T-helper 1 cell (primary cell): ENCODE measurements at places on chromosomes 6 and 20.

DNA sequence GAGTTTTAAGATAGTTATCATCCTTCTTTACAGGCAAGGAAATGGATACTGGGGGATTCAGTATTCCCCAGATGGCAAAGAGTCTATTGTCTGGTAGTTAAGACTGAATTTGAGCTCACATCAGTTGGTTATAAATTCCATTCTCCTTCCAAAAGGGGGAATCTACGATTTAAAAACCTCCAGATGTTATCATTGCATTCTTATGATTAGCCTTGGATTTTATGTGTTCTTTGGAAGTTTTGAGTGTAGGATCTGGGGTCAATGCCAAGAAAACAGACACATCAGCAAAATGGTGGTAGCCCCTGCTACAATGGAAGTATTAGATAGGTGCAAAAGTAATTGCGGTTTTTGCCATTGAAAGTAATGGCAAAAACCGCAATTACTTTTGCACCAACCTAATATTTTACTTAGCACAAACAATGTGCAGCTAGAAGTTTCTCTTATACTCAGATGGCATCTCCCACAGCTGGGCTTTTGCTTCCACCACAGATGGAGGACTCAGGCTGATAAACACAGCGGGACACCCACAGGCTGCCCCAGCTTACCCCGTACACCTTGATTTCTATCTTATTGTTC is 168.2 kb upstream of the RIN2 start:
- no peak for DNase-seq

GRCh38 chr6:47084610-47085009 is 42.5 kb upstream of the ADGRF1 start:
- DNase-seq, result no peak

DNA sequence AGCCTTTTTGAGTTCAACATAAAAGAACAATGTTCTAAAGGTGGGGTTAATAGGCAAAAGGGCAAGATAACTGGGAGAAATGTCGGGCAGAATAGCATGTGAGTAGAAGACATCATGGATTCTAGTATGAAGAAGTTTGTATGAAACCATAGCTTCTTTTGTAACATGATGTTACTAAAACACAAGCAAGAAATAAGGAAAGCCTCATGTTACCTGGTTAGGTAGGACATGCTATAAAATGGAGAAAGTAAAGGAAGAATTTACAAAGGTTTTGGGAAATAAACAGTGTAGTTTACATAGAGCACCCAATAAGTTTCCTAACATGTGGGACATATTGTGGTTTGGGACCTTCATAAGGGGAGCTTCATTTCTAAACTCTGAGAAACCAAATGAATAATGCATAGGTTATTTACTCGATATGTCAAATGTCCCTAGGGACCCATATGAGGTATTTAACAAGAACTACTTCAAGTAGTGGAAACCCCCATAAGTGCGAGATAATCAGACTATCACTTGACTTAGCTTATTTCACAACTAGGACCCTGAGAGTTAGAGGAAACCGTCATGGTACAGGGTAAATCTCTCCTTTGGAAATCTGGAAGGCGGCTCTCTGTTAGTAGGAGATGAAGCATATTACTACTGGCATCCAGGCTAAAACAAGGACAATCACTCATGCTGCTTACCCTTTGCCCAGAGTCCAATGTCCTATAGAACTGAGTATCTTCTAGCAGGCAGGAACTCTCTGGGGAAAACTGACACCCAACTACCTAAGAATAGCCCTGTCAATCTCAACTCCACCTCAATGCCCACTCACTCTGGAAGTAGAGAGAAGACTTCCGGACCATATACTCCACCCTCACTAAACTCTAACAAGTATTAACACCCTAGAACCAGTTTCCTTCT is 57.5 kb downstream of the ILRUN start:
- DNase-seq, result no peak

- DNase-seq, result peak; percentile 68
Observed at GRCh38 chr20:24994470-24995368, 2.2 kb upstream of the APMAP start.

GRCh38 chr6:42704251-42704936 is 18.0 kb downstream of the PRPH2 start:
- no peak for DNase-seq

GRCh38 chr20:19885939-19886660 is 128.0 kb downstream of the RIN2 start:
- DNase-seq, result no peak

DNA sequence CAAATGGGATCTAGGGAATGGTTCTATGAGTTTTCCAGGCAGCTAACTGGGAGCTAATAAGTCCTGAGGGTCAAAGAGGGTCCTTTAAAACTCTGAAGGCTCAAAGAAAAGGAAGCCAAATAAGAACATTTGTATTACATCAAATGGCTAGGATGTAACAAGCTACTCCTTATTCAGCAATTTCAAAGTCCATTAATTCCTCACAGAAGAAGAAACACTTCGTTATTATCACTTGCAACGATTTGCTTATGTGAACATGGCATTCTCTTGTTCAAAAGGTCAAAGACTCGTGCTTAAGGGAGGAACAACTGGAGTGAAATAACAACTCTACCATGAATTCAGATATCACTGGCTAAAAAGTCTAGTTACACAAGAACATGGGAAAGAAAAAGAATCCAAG is 70.8 kb upstream of the FBXO30 start:
- no peak for DNase-seq

- no peak for DNase-seq
Observed at GRCh38 chr6:163343609-163344008, 70.9 kb upstream of the QKI start.

- DNase-seq, result no peak
Observed at GRCh38 chr20:17885544-17885943, 83.0 kb downstream of the SNX5 start.

GRCh38 chr20:17654649-17655285 is 27.3 kb downstream of the RRBP1 start:
- peak; percentile 10 for DNase-seq

- no peak for DNase-seq
Observed at GRCh38 chr20:48782053-48782452, 45.7 kb downstream of the PREX1 start.

GRCh38 chr6:89148016-89148750 is 2.3 kb downstream of the PM20D2 start:
- no peak for DNase-seq

- no peak for DNase-seq
Observed at GRCh38 chr20:60057866-60058807, 99.9 kb downstream of the CDH26 start.

DNA sequence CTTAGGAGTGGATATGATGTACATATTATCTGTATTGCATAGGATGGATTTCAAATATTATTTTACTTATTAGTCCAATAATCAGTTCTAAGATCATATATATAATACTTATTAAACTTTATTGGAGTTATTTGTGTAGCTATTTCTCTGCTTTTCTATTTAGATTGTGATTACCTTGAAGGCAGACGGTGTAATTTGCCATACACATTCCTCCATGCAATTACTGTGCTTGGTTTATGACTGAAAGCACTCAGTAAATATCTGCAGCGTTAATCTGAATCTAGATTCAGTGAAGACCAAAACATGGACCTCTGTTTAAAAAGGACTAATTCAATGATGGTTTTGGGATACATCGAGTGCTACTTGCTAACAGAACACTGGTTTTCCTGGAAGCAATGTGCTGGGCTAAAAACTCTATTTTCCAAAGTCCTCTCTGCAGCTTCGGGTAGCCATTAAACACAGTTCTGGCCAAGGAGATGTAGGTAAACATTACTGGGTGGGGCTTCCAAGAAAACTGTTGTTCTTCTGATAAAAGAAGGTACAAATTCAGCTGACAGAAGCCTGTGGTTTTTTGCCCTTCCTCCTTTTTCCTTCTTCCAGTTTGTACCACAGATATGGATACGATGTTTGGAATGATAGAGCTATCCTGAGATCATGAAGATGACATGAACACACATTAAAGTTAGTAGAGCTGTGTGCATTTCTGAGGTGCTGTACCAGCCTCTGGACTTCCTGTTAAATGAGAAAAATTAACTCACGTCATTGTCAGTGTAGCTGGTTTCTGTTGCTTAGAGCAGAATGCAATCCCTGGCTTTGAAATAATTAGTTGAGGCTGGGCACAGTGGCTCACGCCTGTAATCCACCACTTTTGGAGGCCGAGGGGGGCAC is 136.5 kb upstream of the NUP153 start:
- no peak for DNase-seq

GRCh38 chr20:38202982-38203293 is 37.9 kb upstream of the TGM2 start:
- DNase-seq, result no peak

GRCh38 chr20:20331817-20332216 is 36.1 kb upstream of the INSM1 start:
- DNase-seq, result no peak

DNA sequence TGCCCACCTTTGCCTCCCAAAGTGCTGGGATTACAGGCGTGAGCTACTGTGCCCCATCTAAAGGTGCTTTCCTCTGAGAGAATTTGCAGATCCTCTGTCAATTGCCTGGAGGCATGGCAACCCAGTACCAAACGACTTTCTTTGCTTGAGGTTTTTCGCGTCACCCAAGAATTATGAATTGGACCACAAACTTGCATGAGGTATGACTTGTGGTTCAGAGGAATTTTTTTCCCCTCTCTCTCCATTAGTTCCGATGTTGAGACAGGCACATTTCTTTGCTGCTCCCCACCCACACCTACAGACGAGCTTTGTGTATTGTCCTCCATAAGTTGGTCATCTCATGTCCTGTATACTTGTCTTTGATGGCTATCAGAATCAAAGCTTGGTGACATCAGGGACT is 11.8 kb upstream of the SCAF8 start:
- no peak for DNase-seq

DNA sequence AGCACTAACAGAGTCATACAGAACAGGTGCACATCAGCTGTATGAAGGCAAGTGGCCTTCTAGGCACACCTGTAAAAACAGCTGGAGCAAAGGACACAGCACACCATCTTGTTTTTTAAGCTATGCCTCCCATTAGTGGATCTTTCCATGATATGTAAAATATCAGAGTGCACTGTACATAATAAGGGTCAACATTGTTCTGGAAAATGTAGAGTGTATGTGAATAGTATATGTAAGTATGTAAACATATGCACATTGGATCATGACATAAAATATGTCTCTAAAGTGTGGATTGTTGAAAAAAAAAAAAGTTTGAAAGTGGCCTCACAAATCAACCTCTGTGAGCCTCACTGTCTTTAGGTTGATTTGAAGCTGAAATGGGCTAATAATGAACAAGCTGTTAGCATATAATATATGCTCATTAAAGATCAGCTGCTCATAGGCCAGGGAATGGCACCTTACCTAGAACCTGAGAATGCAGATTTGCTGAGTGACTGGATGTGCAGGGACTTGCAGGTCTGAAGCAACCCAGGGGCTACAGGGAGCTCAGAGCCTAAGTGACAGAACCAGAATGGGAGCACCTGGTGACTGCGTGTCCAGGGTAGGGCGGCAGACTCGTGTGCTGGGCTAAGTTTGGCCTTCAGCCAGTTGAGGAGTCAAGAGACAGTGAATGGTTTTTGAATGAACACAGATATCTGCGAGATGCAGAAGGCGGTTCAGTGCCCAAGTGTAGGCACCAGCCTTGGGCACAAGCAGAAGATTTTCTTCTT is 198.6 kb downstream of the TMEM242 start:
- no peak for DNase-seq

DNA sequence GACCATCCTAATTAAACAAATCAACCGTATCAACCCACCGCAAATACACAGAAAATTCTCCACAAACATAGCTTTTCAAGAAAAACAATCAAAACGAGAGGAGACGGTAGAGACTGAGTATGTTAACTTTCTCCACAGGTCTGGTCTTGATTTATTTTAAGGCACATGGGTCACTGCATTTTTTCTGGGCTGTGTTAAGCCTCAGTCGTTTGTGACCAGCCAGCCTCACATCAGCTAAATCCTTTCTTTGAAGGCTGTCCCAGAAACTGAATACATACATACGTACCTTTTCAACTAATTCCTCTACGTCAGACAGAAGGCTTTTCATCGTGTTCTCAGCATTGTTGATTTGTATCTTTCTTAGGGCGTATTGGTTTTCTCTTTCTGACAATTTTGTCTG is 69.4 kb downstream of the LAMA4 start:
- DNase-seq, result no peak

GRCh38 chr6:43509984-43510826 is at the start of gene LRRC73:
TSS of gene LRRC73 (minus strand) at chr6:43510346. CDS start at chr6:43509785, 561 bp downstream.
- DNase-seq, result peak; percentile 81

GRCh38 chr6:69589626-69590025 is 207.2 kb downstream of the LMBRD1 start:
- DNase-seq, result no peak

GRCh38 chr6:75090576-75090975 is 115.3 kb downstream of the COL12A1 start:
- no peak for DNase-seq

DNA sequence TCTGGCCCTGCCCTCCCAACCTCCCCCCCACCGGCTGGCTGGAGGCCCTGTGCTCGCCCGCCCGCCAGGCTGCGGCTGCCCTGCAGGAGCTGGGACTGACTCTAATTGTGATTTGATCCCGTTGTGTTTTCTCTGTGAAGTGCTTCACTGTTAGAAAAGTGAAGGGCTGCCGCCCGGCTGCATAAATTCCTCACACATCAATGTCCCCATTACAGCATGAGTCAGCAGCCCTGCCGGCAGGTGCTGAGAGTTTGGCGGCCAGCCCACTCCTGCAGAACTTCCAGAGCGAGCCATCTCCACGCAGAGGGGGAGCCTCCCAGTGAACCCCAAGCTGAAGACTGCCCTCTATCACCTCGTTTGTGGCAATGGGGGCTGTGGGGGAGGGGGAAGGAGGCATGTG is 137.9 kb downstream of the DLL1 start:
- DNase-seq, result no peak

- DNase-seq, result no peak
Observed at GRCh38 chr6:107600936-107601335, 111.0 kb downstream of the SOBP start.

DNA sequence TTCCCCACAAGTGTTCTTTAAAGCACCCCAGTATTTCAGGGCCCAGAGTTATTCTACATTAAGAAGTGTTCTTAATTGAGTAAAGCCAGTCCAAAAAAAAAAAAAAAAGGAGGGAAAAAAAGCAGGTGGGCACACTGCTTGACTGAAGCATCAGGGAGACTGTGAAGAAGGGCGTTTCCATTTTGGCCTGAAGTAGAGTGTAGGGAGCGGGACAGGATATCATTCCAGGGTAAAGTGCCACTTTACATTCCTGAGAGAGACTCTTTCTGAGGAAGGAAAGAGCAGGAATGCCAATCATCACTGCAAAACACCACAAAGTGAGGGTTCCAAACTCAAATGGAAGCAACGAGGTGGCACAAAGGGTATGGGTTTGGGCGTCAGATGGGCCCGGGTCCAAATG is 54.1 kb upstream of the BEND6 start:
- DNase-seq, result no peak

- no peak for DNase-seq
Observed at GRCh38 chr6:131861381-131861780, 53.6 kb downstream of the ENPP1 start.

DNA sequence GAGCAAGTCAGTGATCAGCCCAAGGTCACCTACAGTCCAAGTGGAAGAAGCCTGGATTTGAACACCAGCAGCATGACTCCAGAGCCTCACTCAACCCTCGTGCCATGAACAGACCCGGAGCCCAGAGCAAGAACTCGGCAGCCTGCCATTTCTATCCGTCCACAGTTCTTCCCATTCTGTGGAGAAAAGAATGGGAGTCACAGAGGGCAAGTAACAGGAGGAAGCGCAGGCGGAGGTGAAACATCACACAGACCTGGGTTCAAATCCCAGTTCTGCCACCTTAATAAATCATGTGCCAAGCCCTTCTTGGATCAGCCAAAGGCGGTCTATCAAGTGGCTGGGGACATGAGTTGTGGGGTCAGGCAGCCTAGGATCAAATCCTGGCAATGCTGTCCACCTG is 4.3 kb downstream of the PREX1 start:
- DNase-seq, result no peak
